Transverse colon (tissue), 4 donors: ENCODE measurements at places on chromosomes 16 and 17. TPM values are rescaled to one million over a fixed set of nuclear protein-coding genes. Genes with fewer than 3 reads are reported as not detected.

The PDE6G gene
- not detected for total RNA-seq

The IFI35 gene
- total RNA-seq = 81.1 TPM

DNA sequence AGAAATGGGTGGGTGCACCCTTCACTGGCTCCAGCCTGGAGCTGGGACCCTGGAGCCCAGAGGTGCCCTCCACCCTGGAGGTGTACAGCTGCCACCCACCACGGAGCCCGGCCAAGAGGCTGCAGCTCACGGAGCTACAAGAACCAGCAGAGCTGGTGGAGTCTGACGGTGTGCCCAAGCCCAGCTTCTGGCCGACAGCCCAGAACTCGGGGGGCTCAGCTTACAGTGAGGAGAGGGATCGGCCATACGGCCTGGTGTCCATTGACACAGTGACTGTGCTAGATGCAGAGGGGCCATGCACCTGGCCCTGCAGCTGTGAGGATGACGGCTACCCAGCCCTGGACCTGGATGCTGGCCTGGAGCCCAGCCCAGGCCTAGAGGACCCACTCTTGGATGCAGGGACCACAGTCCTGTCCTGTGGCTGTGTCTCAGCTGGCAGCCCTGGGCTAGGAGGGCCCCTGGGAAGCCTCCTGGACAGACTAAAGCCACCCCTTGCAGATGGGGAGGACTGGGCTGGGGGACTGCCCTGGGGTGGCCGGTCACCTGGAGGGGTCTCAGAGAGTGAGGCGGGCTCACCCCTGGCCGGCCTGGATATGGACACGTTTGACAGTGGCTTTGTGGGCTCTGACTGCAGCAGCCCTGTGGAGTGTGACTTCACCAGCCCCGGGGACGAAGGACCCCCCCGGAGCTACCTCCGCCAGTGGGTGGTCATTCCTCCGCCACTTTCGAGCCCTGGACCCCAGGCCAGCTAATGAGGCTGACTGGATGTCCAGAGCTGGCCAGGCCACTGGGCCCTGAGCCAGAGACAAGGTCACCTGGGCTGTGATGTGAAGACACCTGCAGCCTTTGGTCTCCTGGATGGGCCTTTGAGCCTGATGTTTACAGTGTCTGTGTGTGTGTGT, 46.8 kb downstream of the IL21R start:
- DNase-seq = no peak
- no peaks in the 10 kb centered on the region for H3K36me3 ChIP-seq
- no peak overlapping the region for H3K27ac ChIP-seq
- H3K27me3 ChIP-seq = peaks cover 22% of the 10 kb centered on the region
- no peaks in the 10 kb centered on the region for H3K4me1 ChIP-seq
- H3K4me3 ChIP-seq = no peak overlapping the region

- H3K27me3 ChIP-seq = no peaks in the 10 kb centered on the region
- DNase-seq = no peak
- no peaks in the 10 kb centered on the region for H3K36me3 ChIP-seq
- H3K4me1 ChIP-seq = no peaks in the 10 kb centered on the region
- no peak overlapping the region for H3K27ac ChIP-seq
Observed at GRCh38 chr17:74522381-74523105, 8.7 kb downstream of the CD300LB start.

The BEAN1 gene
- total RNA-seq = not detected

- H3K4me3 ChIP-seq = no peak overlapping the region
- no peak overlapping the region for H3K27ac ChIP-seq
- peaks cover 16% of the 10 kb centered on the region for H3K4me1 ChIP-seq
- peaks cover 22% of the 10 kb centered on the region for H3K27me3 ChIP-seq
- DNase-seq = peak; percentile 20
- H3K36me3 ChIP-seq = no peaks in the 10 kb centered on the region
Observed at GRCh38 chr17:46984341-46984740, 5.3 kb upstream of the RPRML start.

DNA sequence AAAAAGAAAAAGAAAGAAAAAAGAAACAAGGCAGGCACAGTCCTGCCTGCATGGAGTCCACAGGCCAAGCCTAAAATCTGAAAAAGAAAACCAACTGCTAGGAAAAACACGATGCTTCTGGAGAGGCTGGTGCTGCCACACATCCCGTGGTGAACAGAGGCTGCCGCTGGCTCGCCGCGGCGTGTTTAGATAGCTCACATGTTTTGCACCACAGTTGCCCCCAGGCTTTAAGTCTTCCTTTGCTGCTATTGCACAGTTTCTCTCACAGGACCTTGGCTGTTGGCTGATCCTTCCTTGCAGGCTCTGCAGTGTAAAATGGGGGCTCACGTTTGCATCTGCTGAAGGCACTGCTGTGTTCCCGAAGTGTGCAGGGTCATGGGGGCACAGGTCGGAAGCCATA, 8.6 kb downstream of the SLC6A4 start:
- no peaks in the 10 kb centered on the region for H3K4me1 ChIP-seq
- no peak overlapping the region for H3K27ac ChIP-seq
- no peak for DNase-seq
- H3K27me3 ChIP-seq = peaks cover 7% of the 10 kb centered on the region

DNA sequence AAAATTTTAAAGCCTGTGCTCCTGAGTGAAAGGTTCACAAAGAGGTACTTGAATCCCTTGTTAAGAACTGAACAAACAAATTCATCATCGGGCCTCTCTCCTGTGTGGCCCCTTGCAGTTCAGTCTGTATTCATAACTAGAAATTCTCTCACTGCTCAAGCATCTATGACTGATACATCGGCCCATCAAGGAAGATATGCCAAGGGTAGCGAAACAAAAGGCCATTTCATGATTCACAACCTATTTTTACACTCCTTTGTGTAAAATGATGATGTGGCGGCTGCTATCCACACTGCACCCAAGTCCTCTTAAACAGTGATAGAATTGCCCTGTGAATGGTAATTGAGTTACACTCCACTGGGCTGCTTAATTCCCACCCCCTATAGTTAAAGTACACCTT, 204.6 kb downstream of the STX8 start:
- H3K36me3 ChIP-seq = no peaks in the 10 kb centered on the region
- no peak overlapping the region for H3K4me3 ChIP-seq
- no peaks in the 10 kb centered on the region for H3K27me3 ChIP-seq
- no peak for DNase-seq
- no peaks in the 10 kb centered on the region for H3K4me1 ChIP-seq
- no peak overlapping the region for H3K27ac ChIP-seq

DNA sequence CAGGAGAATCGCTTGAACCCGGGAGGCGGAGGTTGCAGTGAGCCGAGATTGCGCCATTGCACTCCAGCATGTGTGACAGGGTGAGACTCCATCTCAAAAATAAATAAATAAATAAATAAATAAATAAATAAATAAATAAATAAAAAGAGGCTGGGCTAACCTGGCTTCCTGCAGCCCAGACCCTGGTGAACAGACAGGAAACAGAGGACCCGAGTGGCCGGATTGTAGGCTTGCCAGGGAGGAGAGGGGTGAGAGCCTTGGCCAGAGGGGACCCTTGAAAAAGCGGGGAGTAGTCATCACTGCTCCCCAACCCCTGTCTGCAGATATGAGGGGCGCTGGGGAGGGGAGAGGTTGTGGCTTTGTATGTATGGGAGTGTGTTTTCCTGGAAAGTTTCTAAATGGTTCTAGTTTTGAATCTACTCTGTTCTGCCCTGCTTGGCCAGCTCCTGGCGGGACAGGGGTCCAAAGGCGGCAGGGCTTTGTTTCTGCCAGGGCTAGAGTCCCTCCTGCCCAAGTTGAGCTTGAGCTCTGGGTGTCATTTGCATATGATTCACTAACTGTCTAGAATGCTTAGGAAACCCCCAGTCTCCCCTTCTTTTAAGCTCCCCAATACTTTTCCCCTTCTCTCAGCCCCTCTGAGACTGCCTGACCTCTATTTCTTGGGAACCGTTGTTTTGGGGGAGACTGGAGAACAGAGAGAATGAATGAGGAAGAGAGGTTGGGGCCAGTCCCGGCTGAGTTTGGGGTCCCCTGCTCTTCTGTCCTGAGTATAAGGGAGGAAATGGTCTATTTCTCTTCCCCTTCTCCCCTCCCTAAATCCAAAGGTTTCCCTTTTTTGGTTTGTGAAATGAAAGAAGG, 16.4 kb downstream of the RARA start:
- no peaks in the 10 kb centered on the region for H3K27me3 ChIP-seq
- H3K27ac ChIP-seq = peak overlapping the region; percentile 91
- no peaks in the 10 kb centered on the region for H3K36me3 ChIP-seq
- H3K4me1 ChIP-seq = peaks cover 89% of the 10 kb centered on the region
- DNase-seq = no peak

DNA sequence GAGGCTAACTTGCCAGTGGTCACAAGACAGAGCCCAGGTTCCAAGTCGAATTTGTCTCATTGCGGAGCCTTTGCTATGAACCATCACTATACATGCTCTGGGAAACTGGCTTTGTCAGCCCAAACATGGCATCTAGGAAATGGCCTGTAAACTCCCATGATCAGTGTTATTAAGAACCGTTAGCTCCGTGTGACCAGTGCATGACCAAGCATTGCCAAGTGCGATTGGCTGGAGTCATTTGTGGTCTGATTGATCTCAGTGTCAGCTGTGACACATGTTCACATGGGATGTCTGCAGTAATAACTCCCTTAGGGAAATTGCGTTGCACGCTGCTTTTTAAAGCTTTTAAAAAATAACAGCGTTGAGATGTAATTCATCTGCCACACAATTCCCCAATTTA, 18.6 kb upstream of the CDH3 start:
- DNase-seq = no peak
- no peaks in the 10 kb centered on the region for H3K36me3 ChIP-seq
- no peaks in the 10 kb centered on the region for H3K27me3 ChIP-seq
- no peak overlapping the region for H3K27ac ChIP-seq
- H3K4me1 ChIP-seq = no peaks in the 10 kb centered on the region
- H3K4me3 ChIP-seq = no peak overlapping the region

DNA sequence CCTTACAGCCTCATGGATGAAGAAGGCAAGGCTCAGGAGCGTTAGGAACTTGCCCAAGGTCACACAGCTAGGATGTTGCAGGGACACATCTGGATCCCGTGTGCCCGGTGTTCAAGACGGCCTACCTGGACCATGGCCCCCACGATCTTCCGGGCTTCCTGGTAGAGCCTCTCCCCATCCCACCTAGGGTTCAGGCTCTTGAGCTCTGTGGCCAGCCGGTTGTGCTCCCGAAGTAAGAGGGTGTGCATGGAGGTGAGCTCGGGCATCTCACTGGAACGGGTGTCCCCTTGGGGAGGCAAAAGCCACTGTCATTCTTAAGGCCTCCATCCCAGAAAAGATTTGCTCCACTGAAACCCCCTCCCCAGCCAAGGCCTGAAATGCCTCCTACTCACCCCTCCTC, 5.3 kb downstream of the MPO start:
- no peak for DNase-seq
- peaks cover 7% of the 10 kb centered on the region for H3K4me1 ChIP-seq
- H3K27me3 ChIP-seq = peaks cover 29% of the 10 kb centered on the region
- H3K27ac ChIP-seq = no peak overlapping the region

GRCh38 chr16:68490829-68491575, 42.7 kb upstream of the SMPD3 start:
- DNase-seq = peak; percentile 80
- H3K4me1 ChIP-seq = peaks cover 23% of the 10 kb centered on the region
- H3K27ac ChIP-seq = no peak overlapping the region
- no peaks in the 10 kb centered on the region for H3K27me3 ChIP-seq
- H3K36me3 ChIP-seq = no peaks in the 10 kb centered on the region

DNA sequence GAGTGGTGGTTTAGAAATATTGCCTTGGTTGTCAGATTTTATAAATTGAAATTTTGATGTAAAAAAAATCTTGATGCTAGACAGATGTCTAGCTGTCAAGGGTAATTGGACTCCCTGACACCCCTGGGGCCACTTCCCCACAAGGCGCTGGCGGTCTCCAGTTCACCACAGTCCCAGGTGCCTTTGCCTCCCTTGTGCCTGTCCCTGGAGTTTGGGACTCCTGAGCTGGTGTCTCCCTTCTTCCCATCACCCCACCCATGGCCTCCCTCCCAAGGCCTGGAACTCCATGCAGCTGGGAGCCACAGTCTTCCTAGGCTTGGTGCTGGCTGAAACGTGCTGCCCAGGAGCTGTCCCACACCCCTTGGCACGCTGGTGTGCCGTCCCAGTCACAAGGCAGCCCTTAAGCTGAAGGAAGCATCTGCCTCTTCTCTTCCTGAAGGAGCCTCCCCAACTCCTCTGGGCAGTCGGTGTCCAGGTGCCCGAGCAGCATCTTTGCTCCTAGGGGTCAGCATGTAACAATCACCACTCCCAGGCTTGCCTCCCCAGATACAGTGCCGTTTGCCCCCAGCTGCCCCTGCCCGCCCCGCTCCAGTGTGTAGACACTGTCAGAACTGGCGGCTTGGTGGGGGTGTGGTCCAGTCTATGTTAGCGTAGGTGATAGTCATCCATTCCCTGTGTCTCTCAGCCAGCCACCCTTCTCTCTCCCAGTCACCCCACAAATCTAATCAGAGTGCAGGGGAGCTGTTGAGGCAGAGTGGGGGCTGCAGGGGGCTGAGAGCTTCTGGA, 26.2 kb downstream of the POLR3E start:
- H3K27ac ChIP-seq = no peak overlapping the region
- H3K27me3 ChIP-seq = no peaks in the 10 kb centered on the region
- no peak overlapping the region for H3K4me3 ChIP-seq
- no peak for DNase-seq
- H3K4me1 ChIP-seq = no peaks in the 10 kb centered on the region
- H3K36me3 ChIP-seq = no peaks in the 10 kb centered on the region

DNA sequence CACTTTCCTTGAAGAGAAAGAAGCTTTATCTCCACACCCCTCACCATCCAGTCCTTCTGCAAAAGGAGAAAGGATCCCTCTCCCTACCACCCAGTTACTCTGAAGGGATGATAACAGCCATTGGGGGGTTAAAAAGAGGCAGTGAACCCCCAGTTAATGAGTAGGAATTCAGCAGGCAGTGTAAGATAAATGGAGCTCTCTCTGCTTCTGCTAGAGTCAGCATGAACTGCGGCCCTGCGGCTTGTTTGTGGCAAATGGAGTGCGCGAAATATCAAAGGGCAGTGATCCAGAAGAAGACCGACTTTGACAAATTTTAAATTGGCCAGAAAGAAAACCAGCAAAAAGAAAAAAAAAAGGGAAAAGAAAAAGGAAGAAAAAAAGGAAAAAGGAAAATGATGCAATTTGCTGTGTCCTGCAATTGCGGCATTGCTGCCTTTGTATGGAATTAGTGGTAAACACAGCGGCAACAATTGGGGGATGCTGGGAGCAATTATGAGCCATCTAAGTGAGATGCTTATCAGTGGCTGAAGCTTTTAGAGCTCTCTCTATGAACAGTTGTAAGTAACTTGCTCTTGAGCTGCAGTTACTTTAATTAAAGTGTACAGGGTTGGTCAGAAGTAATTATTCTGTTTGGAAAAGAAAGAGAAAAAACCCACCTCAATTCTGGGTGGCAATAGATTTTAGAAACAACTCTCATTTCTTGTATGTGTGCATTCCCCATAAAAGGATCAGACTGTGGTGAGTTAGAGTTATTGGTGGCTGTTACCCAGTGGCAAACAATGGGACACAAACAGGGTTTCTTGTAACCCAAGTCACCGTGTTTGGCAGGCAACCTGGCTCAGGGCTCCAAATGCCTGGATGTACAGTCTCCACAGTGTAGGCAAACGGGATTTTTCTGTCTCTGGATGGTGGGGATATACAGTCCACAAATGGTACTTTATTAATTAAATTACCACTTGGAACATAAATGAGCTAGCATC, 161.3 kb downstream of the AATF start:
- no peaks in the 10 kb centered on the region for H3K27me3 ChIP-seq
- peaks cover 35% of the 10 kb centered on the region for H3K36me3 ChIP-seq
- H3K4me3 ChIP-seq = no peak overlapping the region

- H3K36me3 ChIP-seq = no peaks in the 10 kb centered on the region
- peak overlapping the region; percentile 82 for H3K27ac ChIP-seq
- H3K4me3 ChIP-seq = peak overlapping the region; percentile 75
- peak; percentile 53 for DNase-seq
- peaks cover 19% of the 10 kb centered on the region for H3K4me1 ChIP-seq
Observed at GRCh38 chr17:28570716-28571360, 486 bp downstream of the PIGS start.

- H3K36me3 ChIP-seq = no peaks in the 10 kb centered on the region
- H3K27ac ChIP-seq = peak overlapping the region; percentile 5
- H3K4me1 ChIP-seq = no peaks in the 10 kb centered on the region
- no peak for DNase-seq
- H3K4me3 ChIP-seq = no peak overlapping the region
Observed at GRCh38 chr16:64865069-64865696, 256.7 kb downstream of the CDH11 start.
